ENCODE measurements at places on chromosomes 7 and 10.

DNA sequence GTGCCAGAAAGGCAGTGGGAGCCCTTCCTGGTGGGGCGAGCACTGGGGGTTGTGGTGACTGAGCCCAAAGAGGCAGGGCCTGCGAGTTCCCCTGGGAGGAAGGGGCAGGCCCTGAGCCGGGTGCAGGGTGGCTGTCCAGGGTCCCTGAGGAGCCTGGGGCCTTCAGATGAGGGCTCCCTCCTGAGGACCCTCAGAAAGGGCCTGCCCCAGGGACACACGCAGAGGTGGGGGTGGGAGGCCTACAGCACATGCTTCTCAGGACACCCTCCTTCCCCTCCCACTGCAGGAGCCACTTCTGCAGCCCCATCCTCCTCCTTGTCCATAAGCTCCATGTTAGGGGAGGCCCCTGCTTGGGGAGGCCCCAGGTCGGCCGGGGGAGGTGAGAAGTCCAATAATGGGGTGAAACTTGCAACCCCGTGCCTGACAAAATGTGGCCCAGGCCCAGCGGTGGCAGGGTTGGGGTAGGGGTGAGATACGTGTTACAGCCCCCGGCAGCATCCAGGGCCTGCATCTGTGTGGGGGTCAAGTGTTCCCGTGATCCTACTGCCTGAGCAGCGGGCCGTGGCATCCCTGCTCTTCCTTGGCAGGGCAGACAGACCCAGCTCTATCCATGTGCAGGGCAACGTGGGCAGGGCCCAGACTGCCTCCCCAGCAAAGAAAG is 31.8 kb upstream of the RET start:
- DNase-seq: no peak

- no peak for DNase-seq
Measured at GRCh38 chr7:7737674-7738073, 19.3 kb upstream of the RPA3 start.

DNA sequence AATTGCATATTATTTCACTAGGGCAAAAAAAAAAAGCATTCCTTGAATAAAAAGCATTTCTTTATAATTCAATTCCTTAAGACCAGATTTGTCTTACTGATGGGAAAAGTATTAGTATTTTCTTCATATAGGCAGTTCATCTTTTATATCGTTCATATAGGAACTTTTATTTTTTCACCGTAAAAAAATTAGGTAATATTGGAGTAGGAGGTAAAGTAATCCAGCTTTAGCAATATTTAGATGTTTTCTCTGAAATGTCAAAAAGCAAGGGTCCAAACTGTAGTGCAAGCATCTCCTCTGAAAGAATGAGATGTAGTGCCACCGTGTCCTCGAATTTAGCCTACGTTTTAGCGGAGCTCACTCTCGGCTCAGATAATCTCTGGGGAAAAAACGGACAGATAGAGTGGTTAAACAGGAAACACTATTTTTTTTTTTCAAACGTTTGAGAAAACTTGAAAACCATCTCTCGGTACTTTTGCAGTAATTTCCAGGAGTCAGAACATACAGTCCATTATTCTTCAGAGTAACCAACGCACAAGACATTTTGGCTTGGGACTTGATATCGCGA is 5.5 kb upstream of the SPAG6 start:
- no peak for DNase-seq

DNA sequence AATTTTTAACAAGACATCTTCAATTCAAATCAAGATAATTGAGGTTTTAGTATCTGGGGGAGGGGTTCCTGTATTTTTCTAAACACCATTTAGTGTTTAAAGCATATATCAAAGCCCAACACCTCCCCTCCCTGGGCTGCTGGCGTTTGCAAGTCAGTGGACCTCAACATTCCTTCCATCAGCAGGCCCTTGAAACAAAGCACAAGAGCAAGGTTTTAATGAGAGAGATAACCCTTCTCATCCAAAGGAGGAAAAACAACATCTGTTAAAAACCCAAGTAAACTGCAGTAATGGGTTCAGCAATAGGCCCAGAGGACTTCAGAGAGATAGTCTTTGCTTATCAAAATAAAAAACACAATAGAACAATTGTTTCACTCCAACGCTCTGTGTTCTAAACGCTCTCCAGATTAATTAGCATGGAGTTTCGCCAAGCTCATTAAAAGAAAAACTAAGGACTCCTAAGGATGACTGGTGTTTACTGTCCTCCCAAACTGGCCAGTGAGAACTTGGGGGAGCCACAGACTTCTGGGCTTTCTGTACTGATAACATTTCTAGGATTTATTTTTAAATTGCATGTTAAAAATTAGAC is 2.5 kb downstream of the JCAD start:
- DNase-seq: no peak

DNA sequence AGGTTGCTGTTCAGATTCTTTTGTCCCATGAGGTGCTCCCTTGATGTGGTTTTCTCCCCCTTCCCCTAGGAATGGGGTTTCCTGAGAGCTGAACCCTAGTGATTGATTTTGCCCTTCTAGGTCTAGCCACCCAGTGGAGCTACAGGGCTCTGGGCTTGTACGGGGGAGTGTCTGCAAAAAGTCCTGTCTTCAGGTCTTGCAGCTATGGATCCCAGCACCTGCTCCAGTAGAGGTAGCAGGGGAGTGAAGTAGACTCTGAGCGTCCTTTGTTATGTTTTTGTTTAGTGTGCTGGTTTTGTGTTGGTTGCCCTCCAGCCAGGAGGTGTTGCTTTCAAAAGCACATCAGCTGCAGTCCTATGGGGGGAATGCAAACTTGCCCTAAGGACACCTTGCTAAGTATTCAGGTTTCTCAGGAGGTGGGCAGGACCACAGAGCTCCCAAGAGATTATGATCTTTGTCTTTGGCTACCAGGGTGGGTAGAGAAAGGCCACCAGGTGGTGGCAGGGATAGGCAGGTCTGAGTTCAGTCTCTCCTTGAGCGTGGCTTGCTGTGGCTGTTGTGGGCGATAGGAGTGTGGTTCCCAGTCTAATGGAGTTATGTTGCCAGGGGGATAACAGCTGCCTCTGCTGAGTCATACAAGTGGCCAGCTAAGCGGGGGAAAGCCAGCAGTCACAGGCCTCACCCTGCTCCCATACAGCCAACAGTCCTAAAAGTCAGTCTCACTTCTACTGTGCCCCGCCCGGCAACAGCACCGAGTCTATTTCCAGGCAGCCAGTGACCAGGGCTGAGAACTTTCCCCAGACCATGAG is 92.4 kb upstream of the JCAD start:
- DNase-seq: no peak

DNA sequence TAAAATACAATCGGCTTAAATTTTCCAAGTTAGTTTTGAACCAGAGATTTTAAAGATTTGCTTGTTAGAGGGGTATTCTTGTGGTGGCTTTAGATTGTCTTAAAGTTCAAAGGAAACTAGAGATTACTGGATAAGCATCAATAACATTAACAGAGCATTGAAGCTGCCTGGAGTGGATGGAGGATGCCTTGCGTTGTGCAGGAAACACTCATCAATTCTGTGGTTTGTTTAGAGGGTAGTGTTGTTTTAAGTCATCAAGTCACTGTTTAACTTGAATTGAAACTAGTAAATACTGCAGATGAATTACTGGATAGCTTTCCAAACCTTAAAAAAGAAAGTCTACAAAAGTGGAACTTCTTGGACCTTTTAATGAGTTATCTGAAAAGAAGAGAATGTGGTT is 218.6 kb downstream of the CELF2 start:
- DNase-seq: no peak

DNA sequence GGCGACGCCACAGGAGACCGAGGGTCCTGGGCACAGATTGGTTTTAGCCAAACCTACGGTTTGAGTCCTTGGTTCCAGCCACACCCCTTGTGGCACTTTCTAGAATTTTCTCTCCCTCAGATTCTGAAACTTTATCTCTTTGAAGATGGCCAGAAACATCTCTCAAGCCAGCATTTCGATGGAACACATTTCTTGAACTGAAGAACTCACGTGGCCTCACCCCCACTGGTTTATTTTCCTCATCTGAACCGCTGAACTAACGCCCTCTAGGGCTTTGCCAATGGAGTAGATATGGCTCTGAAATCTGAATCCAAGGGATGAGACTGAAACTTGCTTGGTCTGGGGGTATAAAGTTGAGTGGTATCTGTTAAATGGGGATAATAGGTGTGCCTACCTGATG is 6.7 kb upstream of the SPAM1 start:
- no peak for DNase-seq

- no peak for DNase-seq
Measured at GRCh38 chr10:2933924-2934323, 133.4 kb upstream of the PFKP start.

DNA sequence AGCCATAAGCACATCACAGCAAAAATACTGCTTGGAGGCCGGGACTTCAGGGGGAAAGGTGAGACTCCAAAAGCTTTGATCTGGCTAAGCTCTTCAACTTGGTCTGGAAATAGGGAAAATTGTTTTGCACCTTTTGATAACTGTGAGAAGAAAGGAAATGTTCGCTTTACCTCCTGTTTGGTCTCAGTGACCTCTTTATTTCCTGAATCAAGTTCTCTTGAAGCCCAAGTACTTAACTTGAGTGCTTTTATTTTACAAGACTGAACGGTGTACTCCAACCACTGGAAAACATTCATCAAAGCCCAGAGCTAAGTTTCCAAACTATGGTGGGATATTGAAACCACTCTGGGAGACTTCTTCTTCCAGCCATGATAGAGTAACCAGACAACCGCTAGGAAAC is 5.3 kb downstream of the C10orf90 start:
- DNase-seq: no peak

DNA sequence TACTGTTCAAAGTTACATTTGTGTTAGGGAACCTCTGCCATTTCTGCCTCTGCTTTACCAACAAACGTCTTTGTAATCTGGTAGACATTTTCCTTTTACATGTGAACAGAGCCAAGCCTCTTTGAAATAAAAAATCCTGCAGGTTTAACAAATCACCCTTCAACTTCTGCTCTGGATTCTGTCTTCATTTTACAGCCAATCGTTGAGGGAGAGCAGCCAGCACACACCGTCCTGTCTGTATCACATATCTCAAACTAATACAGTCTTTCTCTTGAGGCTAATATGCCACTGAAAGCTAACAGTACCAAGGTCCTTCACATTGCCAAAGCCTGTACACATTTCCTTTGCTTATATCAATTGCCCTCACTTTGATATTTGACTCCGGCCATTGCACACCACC is 468.6 kb upstream of the TEX47 start:
- no peak for DNase-seq

GRCh38 chr10:122018951-122019413 is 30.0 kb downstream of the TACC2 start:
- no peak for DNase-seq

- DNase-seq: no peak
Measured at GRCh38 chr7:139430443-139430842, 53.0 kb downstream of the KLRG2 start.

GRCh38 chr10:93352638-93353383 is 129.3 kb downstream of the MYOF start:
- DNase-seq: no peak

- no peak for DNase-seq
Measured at GRCh38 chr10:1137499-1138163, 81.4 kb downstream of the WDR37 start.
